ENCODE measurements at places on chromosomes 5 and 9.

DNA sequence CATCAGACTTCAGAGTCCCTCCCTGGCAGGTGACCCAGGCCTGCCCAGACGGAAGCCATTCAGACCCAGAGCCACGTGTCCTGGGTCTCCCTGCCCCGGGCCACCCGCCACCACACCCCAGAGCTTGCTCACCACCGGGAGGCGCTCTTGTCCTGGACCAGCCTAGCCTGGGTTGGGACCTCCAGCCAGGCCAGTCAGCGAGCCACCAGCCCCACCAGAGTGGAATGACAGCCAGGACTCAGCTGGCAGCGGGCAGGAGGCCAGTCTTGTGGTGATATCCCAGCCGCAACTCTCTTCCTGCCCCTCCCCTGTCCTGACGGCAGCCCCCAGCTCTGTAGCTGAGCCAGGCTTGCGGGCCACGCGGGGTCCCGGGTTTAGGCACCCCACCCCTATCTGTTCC lies 1.7 kb upstream of the PTGDS start:
- H3K27ac ChIP-seq = no peak overlapping the region
- no peaks in the 10 kb centered on the region for H3K4me1 ChIP-seq
- no peak for DNase-seq
- H3K27me3 ChIP-seq = peaks cover 15% of the 10 kb centered on the region
- no peak overlapping the region for H3K4me3 ChIP-seq

DNA sequence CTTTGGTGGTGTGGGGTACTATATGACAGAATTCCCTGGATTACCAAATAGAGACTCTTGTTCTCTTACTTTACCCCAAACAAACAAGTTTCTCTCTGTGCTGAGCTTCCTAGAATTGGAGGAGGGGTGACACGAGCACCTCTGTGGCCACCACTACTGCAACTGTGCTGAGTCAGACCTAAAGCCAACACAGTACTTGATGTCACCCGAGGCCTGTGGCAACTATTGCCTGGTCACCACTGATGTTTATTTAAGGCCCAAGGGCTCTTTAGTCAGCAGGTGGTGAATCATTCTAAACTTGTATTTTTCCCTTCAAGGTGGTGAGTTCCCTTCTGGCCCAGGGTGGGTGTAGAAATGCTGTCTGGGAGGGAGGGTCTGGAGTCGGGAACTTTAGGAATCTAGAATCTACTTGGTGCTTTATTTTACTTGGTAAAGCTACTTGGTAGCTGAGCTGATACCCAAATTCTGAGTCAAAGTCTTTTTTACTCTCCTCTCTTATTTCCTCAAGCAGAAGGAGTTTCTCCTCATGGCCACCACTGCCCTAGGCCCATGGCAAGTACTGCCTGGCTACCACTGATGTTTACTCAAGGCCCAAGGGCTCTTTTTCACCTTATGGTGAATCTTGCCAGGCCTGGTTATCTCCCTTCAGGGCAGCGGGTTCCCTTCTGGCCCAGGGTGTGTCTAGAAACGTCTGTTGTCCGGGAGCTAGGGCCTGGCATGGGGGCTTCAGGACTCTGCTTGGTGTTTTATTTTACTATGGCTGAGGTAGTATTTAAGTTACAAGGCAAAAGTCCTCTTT lies 9.8 kb downstream of the LURAP1L start:
- DNase-seq = no peak
- H3K4me3 ChIP-seq = no peak overlapping the region
- no peaks in the 10 kb centered on the region for H3K27me3 ChIP-seq
- H3K36me3 ChIP-seq = no peaks in the 10 kb centered on the region
- no peak overlapping the region for H3K27ac ChIP-seq

GRCh38 chr9:136820971-136821825 lies 13.4 kb downstream of the RABL6 start:
- no peak overlapping the region for H3K27ac ChIP-seq
- H3K27me3 ChIP-seq = no peaks in the 10 kb centered on the region
- no peak overlapping the region for H3K4me3 ChIP-seq
- DNase-seq = no peak
- H3K4me1 ChIP-seq = peaks cover 6% of the 10 kb centered on the region

- peaks cover 3% of the 10 kb centered on the region for H3K36me3 ChIP-seq
- H3K4me1 ChIP-seq = peaks cover 15% of the 10 kb centered on the region
- H3K27ac ChIP-seq = peak overlapping the region; percentile 59
- H3K4me3 ChIP-seq = peak overlapping the region; percentile 15
These were observed 8.2 kb upstream of the ZFYVE16 start for GRCh38 chr5:80399526-80400239.

DNA sequence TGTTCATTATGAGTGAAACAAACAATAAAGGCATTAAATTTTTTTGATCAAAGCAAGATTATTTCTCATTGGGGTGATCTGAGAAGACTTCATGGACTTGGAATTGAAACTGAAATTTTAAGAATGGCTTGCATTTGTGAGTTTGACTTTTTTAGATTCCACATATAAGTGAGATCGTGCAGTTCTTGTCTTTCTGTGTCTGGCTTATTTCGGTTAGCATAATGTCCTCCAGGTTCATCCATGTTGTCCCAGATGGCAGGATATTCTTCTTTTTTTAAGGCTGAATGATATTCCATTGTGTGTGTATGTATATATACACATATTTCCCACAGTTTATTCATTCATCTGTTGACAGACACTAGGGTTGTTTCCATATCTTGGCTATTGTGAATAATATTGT lies 716.5 kb downstream of the PRELID2 start:
- no peak overlapping the region for H3K27ac ChIP-seq
- no peaks in the 10 kb centered on the region for H3K36me3 ChIP-seq
- no peak overlapping the region for H3K4me3 ChIP-seq

- H3K4me1 ChIP-seq = peaks cover 28% of the 10 kb centered on the region
- no peak overlapping the region for H3K4me3 ChIP-seq
- H3K27me3 ChIP-seq = no peaks in the 10 kb centered on the region
- peak overlapping the region; percentile 35 for H3K27ac ChIP-seq
- peaks cover 29% of the 10 kb centered on the region for H3K36me3 ChIP-seq
- DNase-seq = no peak
These were observed 52.8 kb downstream of the CAST start for GRCh38 chr5:96714951-96715451.

GRCh38 chr5:15116996-15117395 lies 245.4 kb upstream of the ANKH start:
- H3K27ac ChIP-seq = no peak overlapping the region
- no peaks in the 10 kb centered on the region for H3K4me1 ChIP-seq
- DNase-seq = no peak
- no peaks in the 10 kb centered on the region for H3K27me3 ChIP-seq

GRCh38 chr9:121494192-121494591 lies 5.5 kb downstream of the GGTA1 start:
- peaks cover 14% of the 10 kb centered on the region for H3K27me3 ChIP-seq
- no peak overlapping the region for H3K4me3 ChIP-seq
- H3K36me3 ChIP-seq = no peaks in the 10 kb centered on the region
- no peak overlapping the region for H3K27ac ChIP-seq

- peak; percentile 36 for DNase-seq
- H3K4me3 ChIP-seq = peak overlapping the region; percentile 66
- peaks cover 22% of the 10 kb centered on the region for H3K36me3 ChIP-seq
- H3K27me3 ChIP-seq = no peaks in the 10 kb centered on the region
- peaks cover 33% of the 10 kb centered on the region for H3K4me1 ChIP-seq
- H3K27ac ChIP-seq = peak overlapping the region; percentile 59
These were observed 71.4 kb downstream of the RALGPS1 start for GRCh38 chr9:126985870-126986498.

DNA sequence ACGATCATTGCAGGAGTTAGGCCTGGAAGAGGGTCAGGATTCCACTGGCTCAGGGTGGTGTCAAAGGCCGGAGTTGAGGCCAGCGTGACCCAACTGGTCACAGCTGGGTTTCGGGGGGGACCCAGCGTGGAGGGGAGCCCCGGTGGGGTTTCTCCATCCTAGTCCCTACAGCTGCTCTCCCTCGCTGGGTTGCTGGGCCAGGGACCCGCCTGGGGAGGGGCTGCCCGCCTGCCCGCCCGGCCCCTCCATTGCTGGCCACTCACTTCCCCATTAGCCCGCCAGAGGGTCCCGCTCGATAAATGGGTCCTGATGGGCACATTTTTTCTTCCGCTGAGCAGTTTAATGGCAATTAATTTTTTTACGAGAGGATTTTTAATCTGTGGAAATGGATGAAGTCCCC lies 8.8 kb downstream of the CCDC187 start:
- H3K27me3 ChIP-seq = no peaks in the 10 kb centered on the region
- H3K4me3 ChIP-seq = no peak overlapping the region
- no peaks in the 10 kb centered on the region for H3K36me3 ChIP-seq
- no peak overlapping the region for H3K27ac ChIP-seq
- H3K4me1 ChIP-seq = peaks cover 3% of the 10 kb centered on the region

DNA sequence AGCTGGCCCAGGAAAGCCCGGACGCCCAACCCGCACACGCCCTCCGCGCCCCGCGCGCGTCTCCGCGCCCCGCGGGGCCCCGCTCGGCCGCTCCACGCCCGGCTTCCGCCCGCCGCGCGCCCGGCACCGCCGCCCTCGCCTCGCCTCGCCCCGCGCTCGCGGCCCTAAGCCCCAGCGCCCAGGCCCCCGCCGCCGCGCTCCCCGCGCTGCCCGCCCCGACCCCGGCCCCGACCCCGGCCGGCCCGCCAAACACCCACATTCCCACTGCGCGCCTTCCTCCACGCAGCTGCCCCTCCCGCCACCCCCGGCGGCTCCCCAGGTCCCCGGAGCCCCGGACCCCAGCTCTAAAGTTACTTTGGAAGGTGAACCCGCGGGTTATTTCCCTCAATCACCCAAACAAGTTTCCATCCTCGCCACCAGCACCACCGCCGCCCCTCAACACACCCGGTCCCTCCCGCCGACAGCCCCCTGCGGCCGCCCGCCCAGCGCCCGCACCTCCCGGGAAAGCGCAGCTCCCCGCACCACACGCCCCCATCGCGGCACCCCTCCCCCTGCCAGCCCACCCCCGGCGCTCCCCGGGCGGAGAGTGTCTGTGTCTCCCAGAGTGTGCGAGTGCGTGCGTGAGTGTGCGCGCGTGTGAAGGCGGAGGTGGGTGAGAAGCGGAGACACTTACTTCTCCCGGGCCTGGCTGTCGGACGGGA lies 439 bp downstream of the SSBP2 start:
- peaks cover 36% of the 10 kb centered on the region for H3K4me1 ChIP-seq
- peaks cover 7% of the 10 kb centered on the region for H3K36me3 ChIP-seq
- peak overlapping the region; percentile 95 for H3K27ac ChIP-seq
- no peaks in the 10 kb centered on the region for H3K27me3 ChIP-seq
- H3K4me3 ChIP-seq = peak overlapping the region; percentile 92
